ENCODE measurements at places on chromosomes 6 and 20.

DNA sequence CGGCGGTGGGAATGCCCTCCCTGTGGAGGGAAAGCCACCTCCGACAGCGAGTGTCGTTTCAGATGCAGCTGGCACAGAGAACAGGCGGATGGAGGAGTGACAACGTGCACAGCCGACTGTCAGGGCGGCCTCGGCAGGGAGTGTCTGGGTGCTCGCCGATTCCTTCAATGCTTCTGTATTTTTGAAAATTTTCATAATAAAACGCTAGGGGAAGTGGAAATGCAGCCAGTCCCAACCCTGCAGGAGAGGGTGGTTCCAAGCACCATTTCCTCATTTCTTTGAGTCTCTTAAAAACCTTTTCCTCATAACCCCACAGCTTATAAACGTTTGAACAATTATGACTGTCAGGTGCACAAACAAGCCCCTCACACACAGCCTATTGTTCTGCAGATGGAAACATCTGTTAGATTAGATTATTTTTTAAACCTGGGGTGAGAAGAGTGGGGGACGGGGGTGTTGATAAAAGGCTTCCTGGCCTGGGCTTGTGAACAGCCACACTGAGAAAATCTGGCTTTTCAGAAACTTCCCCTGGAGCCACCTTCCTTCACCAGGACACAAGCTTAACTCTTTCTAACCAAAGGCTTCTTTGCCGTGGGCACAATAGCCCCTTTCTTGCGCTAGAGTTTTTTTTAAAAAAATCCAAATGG is 228.9 kb downstream of the ANKRD60 start:
- no peak for DNase-seq

- no peak for DNase-seq
These were observed 2.2 kb upstream of the UBD start for GRCh38 chr6:29561606-29562181.

- no peak for DNase-seq
These were observed 29.8 kb upstream of the ZNF391 start for GRCh38 chr6:27358786-27359185.

- no peak for DNase-seq
These were observed 94.1 kb downstream of the YTHDF1 start for GRCh38 chr20:63121749-63122405.

- DNase-seq: no peak
These were observed 14.3 kb upstream of the EPM2A start for GRCh38 chr6:145749632-145750031.

All from vagina (tissue), 2 donors.